Stimulated activated CD8-positive, alpha-beta memory T cell treated with anti-CD3 and anti-CD28 coated beads, Interleukin-12 subunit alpha, Interleukin-12 subunit beta, amount 100 ng/mL, for 1 hour (primary cell): ENCODE measurements at places on chromosomes 16 and 17.

DNA sequence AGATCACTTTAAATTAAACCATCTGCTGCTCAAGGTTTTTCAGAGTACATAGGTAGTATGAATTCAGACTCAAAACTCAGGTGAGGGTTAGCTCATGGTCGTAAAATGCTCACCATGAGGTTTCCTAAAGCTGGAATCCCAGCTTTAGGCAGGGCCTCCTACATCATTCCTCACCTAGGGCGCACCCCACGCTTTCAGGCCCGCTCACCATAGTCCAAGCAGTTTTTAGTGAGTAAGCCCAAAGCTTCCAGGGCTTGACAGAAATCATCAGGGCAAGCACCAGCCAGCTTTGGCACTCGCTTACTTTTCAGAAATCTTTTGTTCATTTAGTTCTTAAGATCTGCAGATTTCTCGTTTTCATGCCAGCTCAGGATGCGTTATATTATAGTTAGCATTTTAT lies 89.8 kb downstream of the HIC1 start:
- DNase-seq: no peak

GRCh38 chr17:2980904-2981246 lies 82.5 kb downstream of the OR1D5 start:
- no peak for DNase-seq

GRCh38 chr16:58409316-58409973 lies 17.2 kb downstream of the GINS3 start:
- no peak for DNase-seq

DNA sequence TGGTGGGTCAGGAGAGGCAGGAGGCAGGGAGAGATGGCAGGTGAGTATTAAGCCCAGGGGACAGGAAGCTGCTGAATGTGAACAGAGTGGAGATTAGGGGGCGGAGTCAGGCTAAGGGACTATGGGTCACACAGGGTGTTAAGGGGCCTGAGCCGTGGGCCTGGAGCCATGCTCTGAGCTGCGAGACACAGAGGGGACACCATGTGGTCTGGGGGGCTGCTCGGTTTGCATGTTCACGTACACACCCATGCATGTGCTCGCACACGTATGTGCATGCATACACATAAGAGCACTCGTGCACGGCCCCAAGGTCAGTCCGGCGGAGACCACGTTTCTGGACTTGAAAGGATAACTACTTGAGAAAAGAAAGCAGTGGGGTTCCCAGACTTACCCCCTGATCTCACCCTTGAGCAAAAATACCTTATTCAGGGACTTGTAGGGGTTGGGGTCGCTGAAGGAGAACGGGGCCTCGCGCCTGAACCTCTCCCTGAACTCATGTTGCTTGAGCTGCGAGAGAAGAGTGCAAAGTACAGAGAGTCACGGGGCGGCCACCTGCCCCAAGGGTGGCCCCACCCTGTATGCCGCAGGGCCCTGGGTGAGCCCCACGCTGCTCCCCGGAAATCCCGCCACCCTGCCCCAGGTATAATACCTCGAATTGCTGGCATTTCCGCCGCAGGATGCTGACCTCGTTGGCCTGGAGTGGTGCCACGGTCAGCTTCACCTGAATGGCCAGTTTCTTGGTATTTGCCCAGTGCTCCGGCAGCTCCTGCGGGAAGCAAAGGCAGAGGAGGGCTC lies 50.8 kb downstream of the DNAH17 start:
- no peak for DNase-seq

- DNase-seq: no peak
These were observed 3.6 kb upstream of the ZMYND15 start for GRCh38 chr17:4735876-4736651.

DNA sequence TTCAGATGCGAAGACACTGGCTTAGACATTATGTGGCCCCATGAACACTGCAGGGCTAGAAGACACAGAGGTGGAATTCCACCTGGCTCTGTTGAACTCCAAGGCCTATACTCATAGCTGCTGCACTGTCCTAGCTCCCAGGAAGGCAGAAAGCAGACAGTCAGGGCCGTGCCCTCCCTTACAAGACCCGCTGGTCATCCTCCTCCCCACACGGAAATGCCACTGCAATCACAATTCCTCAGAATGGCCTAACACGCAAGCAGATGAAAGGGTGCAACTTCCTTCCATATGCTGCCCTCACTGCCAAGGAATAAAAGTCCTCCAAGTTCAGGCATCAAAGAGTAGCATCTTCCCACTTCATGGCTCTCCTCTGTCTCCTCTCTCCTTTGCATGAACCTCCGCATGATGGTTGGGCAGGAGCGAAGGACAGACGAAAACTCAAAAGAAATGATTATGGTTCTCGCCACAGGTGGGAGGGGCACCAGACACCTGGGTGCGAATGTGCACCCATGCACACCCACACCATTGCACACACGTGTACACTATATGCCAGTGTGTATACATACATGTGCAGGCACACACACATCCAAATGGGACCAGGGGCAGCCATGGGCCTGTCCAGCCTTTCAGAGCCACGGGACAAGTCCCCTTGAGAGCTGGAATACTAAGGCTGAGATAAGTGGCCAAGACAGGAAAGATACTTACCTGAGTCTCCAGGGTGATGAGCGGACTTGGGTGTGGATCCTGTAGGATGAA lies 113.3 kb downstream of the XYLT1 start:
- no peak for DNase-seq

GRCh38 chr17:79459003-79459655 lies 151.7 kb downstream of the RBFOX3 start:
- DNase-seq: no peak

DNA sequence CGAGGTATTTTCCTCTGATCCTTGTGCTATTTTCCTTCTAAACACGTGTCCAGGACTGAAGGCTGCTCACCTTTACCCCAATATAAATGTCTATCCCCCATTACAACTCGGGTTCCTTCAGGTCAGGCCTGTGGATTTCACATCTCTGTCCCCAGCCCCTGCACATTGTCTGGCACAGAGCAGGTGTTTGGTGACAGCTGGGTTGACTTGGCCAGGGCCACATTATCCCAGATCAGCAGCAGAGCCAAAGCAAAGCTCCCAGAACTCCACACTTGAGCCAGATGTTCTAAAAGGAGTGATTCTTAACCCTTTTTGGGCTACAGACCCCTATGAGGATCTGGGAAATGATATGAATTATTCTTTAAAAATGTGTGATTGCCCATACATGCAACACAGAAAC lies 18.0 kb upstream of the SPATA32 start:
- DNase-seq: no peak

DNA sequence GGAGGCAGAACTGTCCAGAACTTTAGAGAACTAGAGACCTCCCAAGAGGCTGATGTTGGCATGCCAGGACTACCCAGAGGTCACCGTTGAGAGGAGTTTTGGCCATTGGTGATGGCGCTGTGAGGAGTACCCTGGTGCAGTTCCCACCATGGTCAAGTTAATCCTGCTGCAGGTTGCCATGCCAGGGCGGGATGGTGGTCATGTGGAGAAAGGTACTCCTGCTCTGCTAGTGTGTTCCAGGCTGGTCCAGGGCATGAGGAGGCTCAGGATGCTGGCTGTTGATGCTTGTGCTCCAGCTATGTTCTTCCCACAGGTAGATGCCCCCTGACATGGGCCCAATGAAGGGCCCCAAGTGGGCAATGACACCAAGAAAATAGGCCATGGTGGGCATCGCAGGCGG lies 4.1 kb upstream of the PHF12 start:
- no peak for DNase-seq

DNA sequence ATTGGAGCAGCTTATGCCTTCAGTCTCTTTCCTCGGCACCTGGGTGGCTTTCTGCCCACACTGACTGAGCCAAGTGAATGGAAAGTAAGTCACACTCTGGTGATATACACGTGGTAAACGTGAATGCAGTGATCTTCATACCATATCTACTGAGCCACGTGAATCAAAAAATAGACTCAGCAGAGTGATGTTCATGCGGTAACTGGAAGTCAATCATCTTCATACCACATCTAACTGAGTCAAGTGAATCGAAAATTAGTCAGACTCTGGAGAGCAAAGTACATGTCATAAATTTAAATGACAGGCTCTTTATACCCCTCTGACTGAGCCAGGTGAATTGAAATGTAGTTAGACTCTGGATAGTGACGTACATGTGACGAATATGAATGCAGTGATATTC lies 47.1 kb upstream of the ARL4D start:
- no peak for DNase-seq

- peak; percentile 51 for DNase-seq
These were observed 9.8 kb downstream of the SLC16A3 start for GRCh38 chr17:82238472-82239201.

DNA sequence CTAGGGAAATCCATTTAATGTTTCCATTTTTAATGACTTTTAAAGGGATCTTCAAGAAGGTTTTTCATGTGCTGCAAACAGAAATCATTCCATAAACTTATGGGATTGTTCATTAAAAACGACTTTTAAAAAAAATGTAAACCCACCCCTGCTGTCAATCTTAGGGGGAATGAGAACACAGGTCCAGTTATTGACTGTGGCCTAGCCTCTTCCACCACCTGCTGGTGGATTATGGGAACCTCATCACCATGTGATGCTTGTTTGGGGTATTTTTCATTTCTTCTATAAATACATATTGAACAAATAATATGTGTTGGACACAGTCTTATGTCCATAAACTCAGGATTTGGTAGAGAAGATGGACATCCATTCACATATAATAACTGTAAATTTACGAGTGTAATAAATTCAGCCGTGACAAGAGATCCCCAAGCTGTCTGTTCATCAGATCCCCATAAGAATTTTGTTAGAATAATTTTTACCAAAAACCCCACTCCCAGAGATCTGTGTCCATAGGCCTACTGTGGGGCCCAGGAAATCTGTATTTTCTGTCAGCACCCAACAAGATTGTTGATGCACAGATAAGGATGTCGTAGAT lies 42.0 kb upstream of the TMC5 start:
- no peak for DNase-seq

GRCh38 chr16:54879681-54880080 lies 51.0 kb upstream of the IRX5 start:
- DNase-seq: no peak

- DNase-seq: no peak
These were observed 61.9 kb upstream of the CCL1 start for GRCh38 chr17:34424814-34425491.

DNA sequence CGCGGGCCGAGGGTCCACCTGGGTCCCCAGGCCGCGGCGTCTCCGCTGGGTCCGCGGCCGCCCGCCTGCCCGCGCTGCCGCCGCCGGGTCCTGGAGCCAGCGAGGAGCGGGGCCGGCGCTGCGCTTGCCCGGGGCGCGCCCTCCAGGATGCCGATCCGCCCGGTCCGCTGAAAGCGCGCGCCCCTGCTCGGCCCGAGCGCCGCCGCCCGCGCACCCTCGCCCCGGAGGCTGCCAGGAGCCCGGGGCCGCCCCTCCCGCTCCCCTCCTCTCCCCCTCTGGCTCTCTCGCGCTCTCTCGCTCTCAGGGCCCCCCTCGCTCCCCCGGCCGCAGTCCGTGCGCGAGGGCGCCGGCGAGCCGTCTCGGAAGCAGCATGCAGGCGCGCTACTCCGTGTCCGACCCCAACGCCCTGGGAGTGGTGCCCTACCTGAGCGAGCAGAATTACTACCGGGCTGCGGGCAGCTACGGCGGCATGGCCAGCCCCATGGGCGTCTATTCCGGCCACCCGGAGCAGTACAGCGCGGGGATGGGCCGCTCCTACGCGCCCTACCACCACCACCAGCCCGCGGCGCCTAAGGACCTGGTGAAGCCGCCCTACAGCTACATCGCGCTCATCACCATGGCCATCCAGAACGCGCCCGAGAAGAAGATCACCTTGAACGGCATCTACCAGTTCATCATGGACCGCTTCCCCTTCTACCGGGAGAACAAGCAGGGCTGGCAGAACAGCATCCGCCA lies 504 bp downstream of the FOXC2 start:
- DNase-seq: no peak

GRCh38 chr17:28875848-28876550 lies 21.2 kb downstream of the ERAL1 start:
- DNase-seq: no peak

DNA sequence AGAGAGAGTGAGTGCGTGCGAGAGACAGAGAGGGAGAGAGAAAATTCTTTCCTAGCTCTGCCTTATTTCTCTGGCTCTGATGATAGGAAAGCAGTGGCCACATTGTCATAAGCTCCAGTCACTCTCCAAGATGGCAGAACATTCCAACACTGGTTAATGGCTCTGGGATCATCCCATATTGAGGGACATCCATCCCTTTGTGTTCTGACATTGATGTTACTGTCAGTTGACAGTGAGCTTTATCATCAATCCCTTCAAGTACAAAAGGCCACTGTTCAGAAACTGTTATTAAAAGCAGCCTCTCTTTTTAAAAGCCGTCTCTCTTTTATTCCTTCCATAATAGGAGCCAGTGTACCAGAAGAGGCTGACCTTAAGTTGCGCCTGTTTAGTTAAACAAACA lies 1084.9 kb upstream of the RBFOX1 start:
- DNase-seq: no peak

DNA sequence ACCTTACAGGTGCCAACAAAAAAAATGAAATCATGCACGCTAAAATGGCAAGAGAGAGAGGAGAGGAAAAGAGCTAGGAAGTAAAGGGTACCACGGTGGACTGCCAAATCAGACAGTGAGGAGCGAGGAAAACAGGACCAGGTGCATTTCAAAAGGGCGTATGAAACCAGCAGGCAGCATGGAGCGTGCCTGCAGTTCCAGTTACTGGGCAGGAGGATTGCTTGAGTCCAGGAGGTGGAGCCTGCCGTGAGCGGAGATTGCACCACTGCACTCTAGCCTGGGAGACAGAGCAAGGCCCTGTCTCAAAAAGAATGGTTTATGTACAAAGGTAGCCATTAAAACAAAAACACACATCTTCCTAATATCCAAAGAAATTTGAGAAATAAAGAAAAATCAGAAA lies 16.4 kb downstream of the USP36 start:
- DNase-seq: no peak
